ENCODE measurements at places on chromosomes 3 and 15.
A peak's percentile ranks its signal among the peaks of the same experiment; 100 is the strongest.

DNA sequence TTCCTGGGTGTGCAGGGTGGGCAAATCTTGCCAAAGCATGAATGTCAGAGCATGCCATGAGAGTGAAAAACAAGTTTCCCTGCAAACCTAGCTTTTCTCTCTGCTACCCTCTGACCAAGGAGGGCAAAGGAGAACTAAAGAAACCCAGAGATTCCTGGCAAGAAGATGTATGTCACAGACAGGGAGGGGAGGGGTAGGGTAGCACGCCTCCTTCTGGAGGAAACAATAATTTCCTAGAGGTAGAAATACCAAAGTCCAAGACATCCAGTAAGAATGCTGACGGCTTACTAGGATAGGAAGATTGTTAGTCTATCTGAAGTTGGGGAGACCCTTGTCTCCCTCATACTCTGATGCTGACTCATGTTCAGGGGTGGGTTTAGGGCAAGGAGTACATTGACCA lies 203.9 kb downstream of the NR1D2 start:
- DNase-seq, result no peak

- no peak for DNase-seq
Measured at GRCh38 chr15:44158111-44158510, 37.0 kb downstream of the FRMD5 start.

DNA sequence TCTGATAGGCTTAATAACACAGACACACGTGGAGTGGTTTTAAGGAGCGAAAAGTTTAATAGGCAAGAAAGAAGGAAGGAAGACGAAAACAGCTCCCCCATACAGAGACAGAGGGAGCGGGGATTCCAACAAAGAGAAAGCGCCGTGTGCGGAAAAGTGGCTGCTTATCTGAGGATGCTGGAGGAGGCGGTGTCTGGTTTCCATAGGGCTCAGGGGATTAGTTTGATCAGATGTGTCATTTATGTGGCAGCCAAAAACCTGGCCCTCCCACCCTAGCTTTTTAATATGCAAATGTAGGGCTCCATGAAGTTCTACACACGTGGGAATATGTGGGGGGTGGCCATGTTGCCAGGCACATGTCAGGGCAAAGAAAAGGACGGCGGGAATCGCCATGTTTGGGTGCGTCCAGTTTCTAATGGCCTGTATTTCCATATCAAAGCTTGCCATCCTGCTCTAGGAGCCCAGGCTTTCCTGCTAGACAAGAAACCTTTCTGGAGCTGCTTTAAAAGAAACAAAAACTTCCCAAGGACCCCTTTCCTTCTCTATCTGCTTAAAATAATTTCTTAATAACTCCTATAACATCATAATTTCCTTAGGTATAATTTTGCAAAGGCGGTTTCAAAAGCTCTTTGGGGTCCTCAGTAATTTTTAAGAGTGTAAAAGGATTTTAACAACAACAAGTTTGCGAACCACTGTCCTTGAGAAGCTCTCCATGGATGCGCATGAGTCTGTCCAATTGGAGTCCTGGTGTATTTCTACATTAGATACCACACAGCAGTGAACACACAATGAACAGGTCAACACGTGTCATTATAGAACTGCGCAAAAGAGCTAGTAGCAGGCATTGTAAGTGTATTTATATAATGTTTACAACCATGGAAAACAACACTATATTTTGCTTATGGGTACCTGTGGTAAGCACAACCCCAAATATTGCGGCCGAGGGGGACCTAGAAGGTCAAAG lies 622 bp upstream of the ZNF589 start:
- no peak for DNase-seq

GRCh38 chr3:67377299-67377698 lies 277.1 kb downstream of the SUCLG2 start:
- no peak for DNase-seq

GRCh38 chr3:193640728-193641439 lies 47.9 kb downstream of the OPA1 start:
- no peak for DNase-seq

DNA sequence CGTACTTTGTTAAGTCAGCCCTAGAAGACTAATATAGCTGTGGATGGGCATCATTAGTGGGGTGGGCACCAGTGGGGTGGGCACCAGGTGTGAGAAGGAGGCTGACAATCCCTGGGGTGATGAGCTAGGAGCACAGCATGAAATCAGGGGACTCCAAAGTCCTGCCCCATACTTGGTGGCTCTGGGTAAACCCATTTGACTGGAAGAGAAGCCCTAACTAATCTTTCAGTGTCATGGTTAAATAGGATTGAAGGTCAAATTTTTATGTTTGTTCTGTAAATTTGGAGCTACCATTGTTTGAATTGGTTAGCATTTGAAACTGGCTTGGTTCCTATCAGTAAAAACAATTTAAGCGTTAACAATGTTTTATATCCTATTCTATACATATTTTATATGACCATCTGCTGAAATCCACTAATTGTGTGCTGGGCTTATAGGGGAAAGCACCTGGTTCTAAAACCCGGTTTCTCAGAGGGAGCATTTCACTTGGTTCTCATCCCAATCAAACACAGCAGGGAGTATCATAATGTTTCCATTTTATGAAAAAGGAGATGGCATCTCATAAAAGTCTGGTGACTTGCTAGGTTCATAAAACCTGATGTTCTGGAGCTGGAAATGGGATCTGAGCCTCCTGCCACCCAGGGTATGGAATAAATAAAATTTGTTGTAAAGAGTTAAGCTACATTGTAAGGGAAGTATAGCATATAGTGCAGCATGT lies 87.7 kb upstream of the HACD2 start:
- no peak for DNase-seq

DNA sequence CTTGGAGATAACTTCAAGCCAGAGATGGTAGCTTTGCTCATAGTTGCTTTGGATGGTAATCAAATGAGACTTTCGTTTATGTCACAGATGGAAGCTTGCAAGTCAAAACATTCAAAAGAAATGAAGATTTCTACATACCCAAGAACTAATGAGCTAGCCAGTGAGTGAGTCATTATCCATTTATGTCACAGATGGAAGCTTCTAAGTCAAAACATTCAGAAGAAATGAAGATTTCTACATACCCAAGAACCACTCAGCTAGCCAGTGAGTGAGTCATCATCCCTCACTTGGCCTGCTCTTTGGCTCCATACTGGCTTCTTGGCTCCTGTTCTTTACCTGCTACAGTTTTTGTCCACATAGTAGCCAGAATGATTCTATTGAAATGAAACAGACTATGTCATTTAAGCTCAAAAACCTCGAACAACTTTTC lies 559.8 kb upstream of the CBLB start:
- no peak for DNase-seq

DNA sequence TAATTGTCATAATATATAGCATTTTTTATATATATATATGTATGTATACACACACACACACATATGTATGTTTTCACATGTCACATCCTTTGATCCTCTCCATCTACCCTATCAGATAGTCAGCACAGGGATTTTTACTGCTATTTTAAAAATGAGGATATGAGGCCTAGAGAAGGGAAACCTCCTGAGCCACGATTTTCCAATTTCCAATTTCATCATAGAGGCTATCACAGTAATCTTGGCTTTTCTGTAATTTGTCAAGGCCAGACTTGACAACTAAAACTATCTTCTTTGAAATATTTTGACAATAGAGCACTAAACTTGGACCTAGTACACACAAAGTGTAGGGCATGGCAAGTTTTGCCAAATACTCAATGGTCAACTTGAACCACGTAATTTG lies 42.5 kb downstream of the IL1RAP start:
- DNase-seq, result no peak

- DNase-seq, result no peak
Measured at GRCh38 chr15:66229790-66230465, 23.6 kb downstream of the MEGF11 start.

- no peak for DNase-seq
Measured at GRCh38 chr15:64597477-64597822, 137.1 kb downstream of the ZNF609 start.

- DNase-seq, result peak; percentile 81
Measured at GRCh38 chr3:126130981-126131745, 47.2 kb upstream of the SLC41A3 start.

DNA sequence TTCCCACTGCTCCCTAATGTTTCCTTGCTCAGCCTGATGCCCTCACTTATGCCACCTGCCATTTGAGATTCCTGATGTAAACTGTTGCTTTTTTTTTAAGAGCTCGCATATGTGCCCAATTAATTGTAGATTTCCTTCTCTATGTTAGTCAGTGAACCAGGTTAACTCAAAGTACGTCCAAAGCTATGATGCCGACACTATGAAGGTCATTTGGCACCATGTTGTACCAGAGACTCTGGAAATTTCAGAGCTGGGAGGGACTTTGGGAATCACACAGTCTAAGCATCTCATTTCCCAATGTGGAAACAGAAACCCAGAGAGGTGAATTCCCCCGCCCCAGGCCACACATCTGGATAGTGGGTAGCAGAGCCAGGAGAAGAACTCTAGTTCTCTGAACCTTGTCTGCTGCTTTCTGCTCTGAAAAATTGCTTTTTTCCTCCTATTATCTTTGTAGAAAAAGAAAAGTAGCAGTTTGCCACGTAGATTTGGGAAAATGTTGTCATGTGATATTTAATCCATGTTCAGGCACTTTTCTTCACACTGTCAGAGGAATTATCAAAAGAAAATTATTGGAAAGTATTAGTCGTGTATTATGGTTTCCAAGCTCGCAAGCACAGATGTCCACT lies 38.5 kb upstream of the TNFAIP8L3 start:
- no peak for DNase-seq

GRCh38 chr3:178519701-178520100 lies 16.5 kb upstream of the KCNMB2 start:
- DNase-seq, result no peak

- DNase-seq, result no peak
Measured at GRCh38 chr3:84039099-84039498, 919.7 kb upstream of the CADM2 start.

DNA sequence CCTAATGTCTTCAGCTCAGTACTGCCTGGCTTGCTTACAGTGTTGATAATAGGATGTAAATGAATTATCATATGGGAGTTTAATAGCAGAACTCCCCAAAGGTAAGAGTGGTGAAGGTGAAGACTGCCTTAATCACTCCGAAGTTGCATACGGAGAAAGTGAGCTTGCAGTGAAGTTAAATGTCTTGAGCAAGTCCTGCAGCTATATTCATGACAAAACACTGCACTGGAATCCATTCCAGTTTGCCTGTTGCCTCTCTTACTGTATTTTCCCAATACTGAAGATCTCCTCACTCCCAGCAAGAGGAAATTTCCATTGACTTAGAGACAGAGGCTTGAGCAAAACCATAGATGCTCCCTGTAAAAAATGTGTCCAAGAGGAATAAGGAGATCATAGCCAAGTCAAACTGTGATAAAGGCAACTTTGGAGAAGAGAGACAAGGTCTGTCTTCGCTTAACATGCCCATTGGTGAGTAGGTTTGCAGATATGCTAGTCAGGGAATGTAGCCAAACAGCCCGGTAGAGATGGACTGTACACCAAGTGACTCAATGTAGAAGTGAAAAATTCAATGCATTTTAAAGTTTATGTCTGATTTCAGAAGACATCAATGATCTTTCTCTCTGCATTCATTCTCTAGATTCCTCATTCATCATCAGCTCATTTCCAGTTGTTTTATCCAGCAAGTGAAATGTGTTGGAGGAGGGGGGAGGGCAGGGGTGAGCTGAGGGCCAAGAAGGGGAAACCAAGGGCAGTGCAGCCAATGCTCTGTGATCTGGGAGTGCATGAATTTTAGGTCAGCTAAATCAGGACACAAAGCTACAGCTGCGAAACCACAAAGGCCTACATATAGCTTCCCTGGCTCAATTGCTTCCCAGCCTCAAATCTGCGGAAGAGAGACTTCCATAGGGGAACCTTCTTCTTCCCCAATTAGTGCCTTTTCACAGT lies 667.1 kb upstream of the NR2F2 start:
- DNase-seq, result no peak

DNA sequence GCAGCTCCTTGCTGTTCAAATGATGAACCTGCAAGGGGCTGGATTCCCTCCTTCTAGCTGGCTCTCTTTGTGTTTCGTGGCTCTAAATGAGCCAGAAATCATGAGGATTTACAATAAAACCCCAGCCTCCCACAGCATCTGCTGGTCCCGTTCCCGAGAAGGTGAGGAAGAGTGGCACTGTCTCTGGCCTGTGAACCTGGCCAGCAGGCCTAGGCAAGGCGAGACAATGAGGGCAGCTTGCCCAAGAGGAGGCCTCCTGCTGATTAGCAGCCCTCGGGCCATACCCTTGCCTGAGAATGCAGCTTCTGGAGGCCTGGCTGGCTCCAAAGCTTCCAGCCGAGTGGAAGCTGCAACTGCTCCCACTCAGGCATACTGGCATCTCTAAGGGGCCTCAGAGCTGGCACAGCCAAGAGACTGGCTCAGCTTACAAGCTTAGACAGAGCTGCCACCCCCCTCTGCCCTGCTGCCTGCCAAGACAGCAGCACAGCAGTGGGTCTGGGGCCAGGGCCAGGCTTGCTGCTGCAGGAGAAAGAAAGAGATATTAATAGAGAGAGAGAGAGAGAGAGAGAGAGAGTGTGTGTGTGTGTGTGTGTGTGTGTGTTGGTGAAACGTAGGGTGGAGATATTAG lies 76.5 kb downstream of the HMG20A start:
- DNase-seq, result no peak

DNA sequence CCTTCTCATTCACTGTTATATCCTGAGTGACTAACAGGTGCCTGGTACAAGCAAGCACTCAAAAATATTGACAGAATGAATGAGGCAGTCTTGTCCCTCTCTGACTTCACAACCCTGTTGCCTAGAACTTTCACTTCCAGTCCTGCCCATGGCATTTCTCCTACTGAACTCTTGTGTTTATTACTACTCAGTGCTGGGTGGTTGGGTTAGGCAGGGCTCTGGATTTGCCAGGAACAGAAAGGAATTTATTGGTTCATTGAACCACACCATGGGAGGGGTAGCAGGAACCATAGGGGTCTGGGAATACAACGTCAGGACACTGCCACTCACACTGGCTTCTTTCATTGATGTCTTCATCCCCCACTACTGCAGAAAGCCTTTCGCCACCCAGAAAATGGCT lies 41.9 kb upstream of the SEMA4B start:
- DNase-seq, result no peak

DNA sequence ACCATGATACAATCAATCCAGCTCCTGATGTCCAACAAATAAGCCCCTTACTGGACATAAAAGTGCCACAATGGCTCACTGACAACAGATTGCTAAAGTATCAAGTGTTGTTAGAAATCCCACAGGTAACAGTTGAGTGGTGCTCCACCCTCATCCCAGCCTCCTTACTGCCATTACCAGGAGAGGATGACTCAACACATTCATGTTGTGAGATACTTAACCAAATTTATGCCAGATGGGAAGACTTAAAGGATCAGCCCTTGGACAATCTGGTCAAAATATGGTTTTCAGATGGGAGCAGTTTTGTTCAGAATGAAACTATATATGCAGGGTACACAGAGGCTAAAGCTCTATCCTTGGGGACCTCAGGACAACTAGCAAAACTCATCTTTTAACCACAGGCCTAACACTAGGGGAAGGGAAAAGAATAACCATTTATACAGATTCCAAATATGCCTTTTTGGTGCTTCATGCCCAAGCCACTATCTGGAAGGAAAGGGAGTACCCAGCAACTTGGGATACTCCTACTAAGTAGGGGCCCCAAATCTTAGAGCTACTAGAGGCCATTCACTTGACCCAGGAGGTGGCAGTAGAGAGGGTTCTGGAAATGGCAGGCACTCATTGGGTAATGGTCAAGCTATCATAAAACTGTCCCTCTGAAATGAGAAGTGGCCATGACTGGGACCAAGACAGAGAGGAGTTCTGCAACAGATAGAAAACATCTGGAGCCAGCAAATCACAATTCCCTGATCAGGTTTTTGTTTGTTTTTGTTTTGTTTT lies 6.9 kb upstream of the ZNF662 start:
- DNase-seq, result no peak

Measured in mesenteric fat pad (tissue), 1 donor.